ENCODE measurements at places on chromosomes 6 and 20.

DNA sequence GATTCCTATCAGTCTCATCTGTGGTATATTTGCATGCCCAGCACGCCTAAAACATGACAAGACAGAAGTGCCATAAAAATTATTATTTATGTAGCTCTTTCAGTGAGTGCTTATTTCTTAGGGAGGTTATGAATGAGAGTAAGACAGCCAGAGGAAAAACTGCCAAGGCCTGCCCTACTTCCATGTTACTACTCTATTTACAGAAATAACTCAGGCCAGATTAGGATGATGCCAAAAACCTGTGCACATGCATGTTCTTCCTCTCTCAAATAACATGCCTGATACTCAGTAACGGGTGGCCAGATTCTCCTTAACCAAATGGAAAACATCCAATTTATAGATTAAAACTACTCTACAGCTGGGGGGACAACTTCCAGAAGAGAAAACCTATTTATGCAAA, 45.7 kb downstream of the ILRUN start:
- no peak for DNase-seq

GRCh38 chr20:45792317-45793118, 764 bp downstream of the DNTTIP1 start:
- DNase-seq, result peak; percentile 20

DNA sequence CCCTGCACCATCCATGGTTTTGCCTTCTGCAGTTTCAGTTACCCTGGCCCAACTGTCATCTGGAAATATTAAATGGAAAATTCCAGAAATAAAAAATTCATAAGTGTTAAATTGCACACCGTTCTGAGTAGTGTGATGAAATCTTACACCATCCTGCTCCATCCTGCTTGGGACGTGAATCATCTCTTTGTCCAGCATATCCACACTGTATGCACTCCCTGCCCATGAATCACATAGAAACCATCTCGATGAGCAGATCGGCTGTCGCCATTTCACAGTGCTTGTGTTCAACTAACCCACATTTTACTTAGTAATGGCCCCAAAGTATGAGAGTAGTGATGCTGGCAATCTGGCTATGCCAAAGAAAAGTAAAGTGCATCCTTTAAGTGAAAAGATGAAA, 105.9 kb upstream of the ID4 start:
- no peak for DNase-seq

GRCh38 chr6:125797886-125798444, 7.2 kb downstream of the NCOA7 start:
- no peak for DNase-seq

DNA sequence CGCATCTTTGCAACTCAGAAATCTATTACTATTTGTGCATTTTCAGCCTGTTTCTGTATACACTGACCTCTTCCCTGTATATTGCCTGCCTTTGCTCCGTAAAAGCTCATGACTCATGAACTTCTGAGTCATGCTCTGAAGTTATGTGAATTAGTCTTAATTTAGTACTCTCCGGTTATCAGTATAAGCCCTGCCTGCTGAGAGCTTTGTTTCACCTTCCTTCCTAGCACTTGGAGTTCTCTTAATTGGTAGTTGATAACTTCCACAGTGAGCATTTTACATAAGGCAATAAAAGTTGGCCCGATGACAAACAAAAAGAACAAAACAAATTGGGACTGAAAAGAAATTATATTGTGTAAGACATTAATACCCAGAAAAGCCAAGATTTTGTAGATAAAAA, 231.4 kb downstream of the GJA1 start:
- DNase-seq, result no peak

DNA sequence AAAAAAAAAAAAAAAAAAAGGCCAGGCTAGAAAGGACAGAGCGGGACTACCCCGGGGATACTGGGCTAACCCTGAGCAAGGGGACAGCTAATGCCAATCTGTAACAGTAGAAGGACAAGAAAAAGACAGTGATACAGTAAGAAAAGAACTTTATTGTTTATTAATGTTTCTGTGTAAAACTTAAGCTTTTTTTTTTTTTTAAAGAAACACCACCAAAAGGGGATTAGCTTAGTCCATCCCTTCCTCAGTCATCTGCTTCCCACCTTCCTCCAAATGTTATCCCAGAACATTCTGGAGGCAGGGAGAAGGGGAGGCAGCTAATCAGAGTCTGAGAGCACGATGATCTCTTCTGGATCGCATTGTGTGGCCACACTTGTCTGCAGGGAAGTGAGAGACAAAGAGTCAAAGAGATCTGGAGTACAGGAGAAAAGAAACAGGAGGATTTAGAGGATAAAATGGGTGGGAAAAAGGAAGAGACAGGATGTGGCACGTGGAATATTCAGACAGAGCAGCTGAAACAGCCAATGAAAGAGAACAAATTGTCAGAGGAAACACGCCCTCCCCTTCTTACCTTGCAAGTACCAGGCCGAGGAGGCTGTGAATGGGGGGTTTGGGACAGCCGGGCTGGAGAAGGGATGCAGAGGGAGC, 1.0 kb upstream of the ZBTB22 start:
- DNase-seq, result peak; percentile 18

- DNase-seq, result no peak
Observed at GRCh38 chr6:18121580-18122127, 823 bp downstream of the NHLRC1 start.

DNA sequence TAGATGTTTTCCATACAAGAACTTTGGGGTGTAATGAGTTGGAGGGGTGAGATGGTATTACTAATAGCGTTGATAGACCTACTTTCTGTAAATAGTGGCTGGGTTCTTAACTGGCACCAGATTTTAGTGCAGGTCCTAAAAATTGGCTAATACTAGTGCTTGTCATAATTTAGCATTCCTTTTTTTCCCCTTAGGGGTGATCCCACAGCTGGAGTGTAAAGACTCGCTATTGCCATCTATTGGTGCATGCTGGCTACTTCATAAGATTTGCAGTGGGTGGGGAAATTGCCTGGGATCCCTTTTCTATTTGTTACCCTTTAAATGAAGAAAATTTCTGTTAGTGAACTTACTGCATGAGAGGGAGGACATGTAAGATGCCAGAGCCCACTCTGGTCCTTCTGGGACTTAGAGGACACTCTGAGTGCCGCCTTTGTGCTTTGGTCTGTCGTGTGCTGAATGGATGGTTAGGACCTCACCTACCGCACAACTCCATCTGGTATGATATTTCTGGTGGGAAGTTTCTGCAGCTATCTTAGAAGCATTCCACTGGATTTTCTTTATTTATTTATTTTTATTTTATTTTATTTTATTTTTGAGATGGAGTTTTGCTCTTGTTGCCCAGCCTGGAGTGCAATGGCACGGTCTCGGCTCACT, 195.5 kb downstream of the JARID2 start:
- peak; percentile 70 for DNase-seq

DNA sequence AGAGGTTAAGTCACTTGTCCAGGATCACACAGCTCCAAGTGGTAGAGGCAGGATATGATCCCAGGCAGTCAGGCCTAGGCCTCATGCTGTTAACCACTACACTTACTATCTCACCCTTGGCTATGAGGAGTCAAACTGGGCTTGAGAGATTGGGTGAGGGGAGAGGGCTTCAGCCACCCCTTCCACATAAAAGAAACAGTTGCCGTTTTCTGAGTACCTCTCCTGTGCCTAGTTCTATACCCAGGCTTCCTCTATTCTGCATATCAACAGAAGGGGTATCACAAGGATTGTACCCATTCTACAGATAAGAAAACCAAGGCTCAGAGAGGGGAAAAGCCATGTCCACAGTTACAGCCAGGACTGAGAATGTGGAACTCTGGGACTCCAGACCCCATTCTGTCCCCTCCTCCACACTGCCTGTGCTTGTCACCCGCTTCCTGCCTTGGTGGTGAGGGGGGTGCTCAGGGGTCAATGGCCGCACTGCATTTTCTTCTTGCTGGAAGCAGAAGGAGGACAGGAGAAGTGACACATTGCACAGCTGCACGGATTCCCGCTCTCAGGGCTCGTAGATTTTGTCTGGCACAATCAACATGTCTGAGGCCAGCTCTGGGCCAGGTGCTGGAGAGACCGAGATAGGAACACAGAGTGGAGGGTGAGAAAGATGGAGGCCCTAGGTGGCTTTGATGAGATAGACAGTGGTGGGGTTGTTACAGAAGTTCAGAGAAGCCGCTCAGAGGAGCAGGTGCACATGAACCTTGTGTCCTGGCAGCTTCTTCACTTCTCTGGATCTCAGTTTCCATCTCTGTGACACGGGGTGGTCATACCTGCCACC, 108.4 kb upstream of the PTPN1 start:
- DNase-seq, result no peak

- peak; percentile 40 for DNase-seq
Observed at GRCh38 chr6:156776470-156776839, 723 bp upstream of the ARID1B start.

- DNase-seq, result peak; percentile 4
Observed at GRCh38 chr6:145813285-145814034, 1.1 kb downstream of the FBXO30 start.

GRCh38 chr6:15770347-15771143, 107.7 kb upstream of the DTNBP1 start:
- no peak for DNase-seq

GRCh38 chr6:33197431-33198048, 2.9 kb downstream of the RXRB start:
- peak; percentile 79 for DNase-seq

- no peak for DNase-seq
Observed at GRCh38 chr20:48879612-48880245, 41.8 kb upstream of the ARFGEF2 start.

- no peak for DNase-seq
Observed at GRCh38 chr20:17921774-17922173, 46.8 kb downstream of the SNX5 start.

GRCh38 chr6:116578335-116578734, 7.0 kb downstream of the RWDD1 start:
- no peak for DNase-seq

GRCh38 chr6:106547601-106548453, 81.5 kb downstream of the RTN4IP1 start:
- DNase-seq, result no peak

DNA sequence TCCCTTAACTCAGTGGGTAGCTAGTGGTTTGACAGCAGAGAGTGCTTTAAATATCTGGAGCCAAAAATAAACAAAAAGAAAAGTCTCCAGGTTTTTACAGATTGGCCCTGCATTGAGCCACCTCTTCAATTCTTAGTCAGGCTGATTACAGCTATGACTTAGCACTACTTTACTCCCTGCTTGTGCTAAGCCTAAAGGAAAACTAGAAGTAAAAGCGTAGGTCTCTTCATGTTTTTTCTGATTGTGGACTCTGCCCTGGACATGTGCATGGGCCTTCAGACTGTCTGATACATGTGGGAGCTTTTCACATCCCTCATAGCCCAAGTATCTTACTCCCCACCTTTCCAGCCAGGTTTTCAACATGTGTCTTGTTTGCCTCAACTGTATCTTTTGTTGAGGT, 33.3 kb downstream of the KPNA5 start:
- no peak for DNase-seq

DNA sequence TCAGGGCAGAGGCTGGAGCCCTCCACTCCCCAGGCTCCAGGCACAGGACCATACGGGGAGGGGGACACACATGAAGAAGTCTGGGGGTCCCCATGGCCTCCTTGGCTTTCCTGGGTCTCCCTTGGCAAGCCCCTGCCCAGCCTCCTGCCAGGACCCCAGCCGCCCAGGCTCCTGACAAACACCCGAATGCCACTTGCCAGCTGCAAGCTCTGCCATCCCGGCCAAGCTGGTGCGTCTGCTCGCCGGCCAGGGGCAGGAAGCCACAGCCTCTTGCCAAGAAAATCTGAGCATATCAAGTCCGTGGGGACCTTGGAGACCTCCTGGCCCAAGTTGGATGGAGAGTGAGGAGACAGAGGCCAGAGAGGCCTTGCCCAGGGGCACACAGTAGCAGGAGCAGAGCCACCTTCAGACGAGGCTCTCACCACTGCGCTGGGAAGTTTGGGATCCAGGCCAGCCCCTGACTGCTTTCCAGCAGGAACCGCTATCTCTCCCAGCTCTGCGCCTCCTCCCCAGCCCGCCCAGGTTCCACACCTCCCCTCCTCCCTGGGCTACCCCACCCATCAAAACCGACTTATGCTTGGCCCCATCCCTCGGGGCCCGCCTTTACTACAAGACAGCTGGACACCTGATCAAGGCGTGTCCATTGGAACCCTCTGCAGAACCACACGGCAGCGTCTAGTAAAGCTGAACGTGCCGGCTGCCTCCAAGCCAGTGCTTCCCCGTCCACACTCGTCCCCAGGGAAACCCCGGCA, 80.2 kb downstream of the GRM4 start:
- peak; percentile 54 for DNase-seq

- no peak for DNase-seq
Observed at GRCh38 chr6:148854096-148854495, 107.3 kb downstream of the UST start.

- DNase-seq, result no peak
Observed at GRCh38 chr6:151089978-151090377, 149.8 kb upstream of the AKAP12 start.

DNA sequence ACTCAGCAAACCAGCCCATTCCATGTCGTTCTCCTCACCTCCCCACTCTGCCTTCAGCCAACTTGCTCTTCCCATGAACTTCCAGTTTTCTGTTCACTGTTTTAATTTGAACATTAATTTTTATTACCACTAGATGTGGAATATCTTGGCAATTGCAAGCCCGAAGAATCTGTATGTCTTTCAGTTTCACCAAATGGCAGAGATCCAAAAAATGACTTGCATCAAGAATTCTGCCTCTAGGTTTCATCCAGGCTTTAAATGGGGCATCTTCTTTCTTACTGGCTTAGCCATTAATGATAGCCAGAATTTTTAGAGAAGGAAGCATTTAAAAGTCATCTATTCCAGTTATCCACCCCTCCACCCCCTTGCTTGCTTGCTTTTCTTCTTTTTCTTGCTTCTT, 39.0 kb downstream of the CAP2 start:
- DNase-seq, result no peak

Data from SK-N-SH (cell line).